NCI-H1436 (cell line): ENCODE measurements at places on chromosomes 13 and 19.

DNA sequence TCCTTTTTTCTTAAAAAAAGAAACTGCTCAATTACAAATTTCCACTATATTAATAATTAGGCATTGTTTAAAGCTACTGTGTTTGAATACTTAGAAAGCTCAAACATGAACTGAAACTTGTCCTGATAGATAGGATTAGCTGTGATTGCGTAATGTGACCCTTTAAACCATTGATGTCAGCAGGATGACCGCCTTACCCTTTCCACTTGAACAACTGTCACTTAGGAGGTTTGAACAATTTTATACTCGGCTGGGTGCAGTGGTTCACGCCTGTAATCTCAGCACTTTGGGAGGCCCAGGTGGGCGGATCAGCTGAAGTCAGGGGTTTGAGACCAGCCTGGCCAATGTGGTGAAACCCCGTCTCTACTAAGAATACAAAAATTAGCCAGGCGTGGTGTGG, 2.9 kb downstream of the LAMP1 start:
- DNase-seq = no peak

DNA sequence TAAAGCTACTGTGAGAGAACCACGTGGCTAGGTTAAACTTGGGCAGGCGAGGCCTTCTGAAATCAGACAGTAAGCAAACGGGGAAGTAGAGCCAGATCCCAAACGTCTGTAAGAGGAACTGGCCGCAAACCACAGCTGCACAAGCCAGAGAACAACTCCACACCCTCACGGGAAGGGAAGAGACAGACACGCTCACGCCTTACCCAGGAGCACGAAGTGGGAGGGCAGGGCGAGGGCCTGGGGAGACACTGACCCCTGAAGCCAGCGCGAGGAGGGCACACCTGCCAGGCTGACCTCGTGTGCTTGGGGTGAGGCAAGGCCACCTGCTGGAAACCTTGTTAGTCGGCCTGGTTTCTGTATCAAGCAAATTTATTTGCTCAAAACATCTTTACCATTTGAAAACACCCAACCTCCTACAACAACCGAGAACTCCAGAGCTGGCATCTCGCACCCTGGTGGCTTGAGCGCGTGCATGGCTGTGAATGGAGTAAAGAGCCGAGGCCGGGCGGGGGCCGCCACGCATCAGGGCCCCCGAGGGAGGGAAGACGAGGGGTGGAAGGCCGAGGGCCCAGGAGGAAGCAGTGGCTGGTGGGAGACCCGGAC, 7.3 kb downstream of the POLR2E start:
- no peak for DNase-seq

GRCh38 chr13:25581351-25581750, 209.6 kb downstream of the ATP8A2 start:
- no peak for DNase-seq

- DNase-seq = no peak
These were observed 1.3 kb upstream of the UPF1 start for GRCh38 chr19:18830488-18830887.

DNA sequence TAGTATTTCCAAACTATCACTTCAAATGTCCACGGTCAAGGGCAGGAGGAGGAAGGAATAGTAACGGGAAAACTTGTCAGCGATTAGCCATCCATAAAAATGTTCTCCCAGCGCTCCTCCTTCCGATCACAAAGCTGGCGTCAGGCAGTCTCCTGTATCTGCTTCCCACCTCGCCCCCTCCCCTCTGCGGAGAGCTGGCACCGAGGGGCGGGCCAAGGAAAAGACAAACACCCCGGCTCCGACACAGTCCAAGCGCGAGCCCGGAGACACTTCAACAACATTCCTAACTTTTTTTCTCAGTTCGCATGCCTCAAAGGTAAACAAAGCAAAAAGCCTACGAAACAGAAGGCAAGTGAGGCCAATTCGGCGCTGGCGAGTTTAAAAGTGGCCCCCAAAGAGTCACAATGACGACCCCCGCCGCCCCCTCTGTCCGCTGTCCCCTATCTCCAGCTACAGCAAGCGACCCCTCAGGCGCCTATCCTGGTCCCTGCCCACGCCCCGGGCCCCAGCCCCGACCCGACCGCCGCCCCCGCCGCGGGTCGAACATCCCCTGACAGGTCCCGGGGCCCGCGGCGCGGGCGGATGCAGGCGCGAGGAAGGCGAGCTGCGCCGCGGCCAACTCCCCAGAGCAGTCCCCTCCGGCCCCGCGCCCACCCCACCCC, 736 bp downstream of the SMAD9 start:
- no peak for DNase-seq

GRCh38 chr19:33252971-33253370, 27.3 kb upstream of the SLC7A10 start:
- no peak for DNase-seq

- DNase-seq = peak; percentile 3
These were observed 38.6 kb downstream of the LIG4 start for GRCh38 chr13:108176685-108177274.

GRCh38 chr13:42119875-42120274, 71.4 kb downstream of the DGKH start:
- DNase-seq = no peak

- DNase-seq = no peak
These were observed 13.2 kb downstream of the ADGRE3 start for GRCh38 chr19:14661372-14661924.

GRCh38 chr13:114106991-114107685, 25.3 kb downstream of the RASA3 start:
- DNase-seq = no peak

- DNase-seq = no peak
These were observed 5.0 kb downstream of the GRIK5 start for GRCh38 chr19:42065051-42065450.

DNA sequence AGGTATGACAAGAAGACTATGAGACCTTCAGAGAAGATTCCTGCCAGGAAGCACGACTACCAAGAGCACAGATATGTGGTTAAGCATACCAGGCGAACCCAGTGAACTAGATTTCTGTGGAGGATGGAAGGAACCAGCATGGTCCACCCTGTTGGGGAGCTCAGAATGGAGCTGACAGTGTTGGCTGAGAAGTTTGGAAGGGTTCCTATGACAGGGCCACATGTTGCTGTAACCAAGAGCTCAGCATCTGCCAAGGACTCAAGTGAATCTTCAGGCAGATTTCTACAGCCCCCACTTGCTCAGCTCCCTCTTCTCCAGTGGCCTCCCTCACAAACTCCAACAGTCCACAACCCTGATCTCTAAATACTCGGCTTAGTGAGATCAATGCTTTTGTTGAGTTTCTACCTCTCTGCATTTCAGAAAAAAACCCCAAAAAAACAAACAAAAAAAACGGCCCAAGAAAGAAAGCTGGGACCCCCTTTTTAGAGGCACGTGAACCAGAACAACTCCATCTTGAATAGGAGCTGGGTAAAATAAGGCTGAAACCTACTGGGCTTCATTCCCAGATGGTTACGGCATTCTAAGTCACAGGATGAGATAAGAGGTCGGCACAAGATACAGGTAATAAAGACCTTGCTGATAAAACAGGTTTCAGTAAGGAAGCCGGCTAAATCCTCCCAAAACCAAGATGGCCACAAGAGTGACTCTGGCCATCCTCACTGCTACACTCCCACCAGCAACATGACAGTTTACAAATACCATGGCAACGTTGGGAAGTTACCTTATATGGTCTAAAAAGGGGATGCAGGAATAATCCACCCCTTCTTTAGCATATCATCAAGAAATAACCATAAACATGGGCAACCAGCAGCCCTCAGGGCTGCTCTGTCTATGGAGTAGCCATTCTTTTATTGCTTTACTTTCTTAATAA, 691.1 kb downstream of the UQCRFS1 start:
- no peak for DNase-seq

- DNase-seq = no peak
These were observed 211.8 kb downstream of the RBM26 start for GRCh38 chr13:79194272-79194671.

- no peak for DNase-seq
These were observed 28.2 kb downstream of the RASL11A start for GRCh38 chr13:27298849-27299248.

DNA sequence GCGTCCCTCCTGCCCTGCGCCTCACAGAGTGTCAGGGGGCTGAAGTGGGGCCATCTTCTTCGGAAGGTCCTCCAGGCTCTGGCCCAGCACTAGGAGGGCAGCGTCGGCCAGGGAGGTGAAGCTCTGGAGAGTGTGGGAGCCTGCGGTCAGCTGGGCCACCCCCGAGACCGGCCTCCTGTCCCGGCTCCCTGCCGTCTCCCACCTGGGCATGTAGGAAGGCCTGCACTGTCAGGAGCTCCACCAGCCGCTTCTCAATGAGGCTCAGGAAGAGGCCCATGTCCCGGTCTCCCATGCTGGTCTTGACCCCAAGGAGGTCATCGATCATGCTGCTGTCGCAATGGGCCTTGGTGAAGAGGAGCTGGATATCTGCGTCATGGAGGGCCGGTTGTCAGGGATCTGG, 27.4 kb upstream of the EMP3 start:
- DNase-seq = no peak

GRCh38 chr13:98586400-98587345, 9.8 kb upstream of the STK24 start:
- no peak for DNase-seq

- no peak for DNase-seq
These were observed 497.1 kb downstream of the DCT start for GRCh38 chr13:93982179-93982918.

GRCh38 chr13:48411841-48412531, 927 bp downstream of the LPAR6 start:
- DNase-seq = no peak

DNA sequence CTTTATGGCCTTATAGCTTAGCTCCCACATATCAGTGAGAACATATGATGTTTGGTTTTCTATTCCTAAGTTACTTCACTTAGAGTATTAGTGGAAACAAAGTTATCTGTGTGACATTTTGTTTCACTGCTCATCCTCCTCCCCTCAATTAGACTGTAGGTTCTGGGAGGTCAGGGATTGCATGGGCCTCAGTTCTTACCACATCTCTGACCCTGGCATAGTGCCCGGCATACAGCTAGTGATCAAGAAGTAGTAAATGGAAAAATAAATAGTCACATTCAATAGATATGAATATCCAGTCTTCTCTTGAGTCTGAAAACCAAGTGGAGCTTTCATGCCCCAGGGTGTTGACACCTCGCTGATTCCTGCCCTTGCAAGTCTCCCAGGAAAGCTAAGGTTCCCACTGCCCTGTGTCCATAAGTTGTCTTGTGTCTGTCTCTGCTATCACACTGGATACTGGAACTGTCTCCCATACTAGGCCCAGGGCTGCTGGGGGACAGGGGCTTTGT, 249.5 kb upstream of the TSHZ3 start:
- no peak for DNase-seq

- DNase-seq = no peak
These were observed 1.7 kb downstream of the MADCAM1 start for GRCh38 chr19:497869-498510.

DNA sequence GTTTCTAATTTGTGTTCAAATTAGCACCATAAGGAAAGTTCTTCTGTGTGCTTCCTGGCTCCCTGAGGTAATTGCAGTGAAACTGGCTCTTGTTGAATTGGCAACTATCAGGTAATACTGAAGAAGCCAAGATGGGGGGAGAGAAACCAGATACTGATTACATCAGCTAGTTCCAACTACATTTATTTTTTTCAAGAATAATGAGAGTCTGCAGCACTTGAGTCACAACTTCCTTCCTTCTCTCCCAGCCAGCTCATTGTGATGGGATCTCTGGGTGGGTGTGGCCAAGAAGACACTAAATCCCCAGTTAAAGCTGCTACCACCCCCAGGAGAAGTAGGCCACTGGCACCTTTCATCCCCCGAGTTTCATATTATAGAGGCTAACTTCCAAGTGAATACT, 100.7 kb upstream of the RXFP2 start:
- no peak for DNase-seq
